Stimulated activated naive B cell treated with anti-CD40 and anti-IgM and Interleukin-4, amounts not matched to agents 10 μg/mL and 1 μg/mL and 100 μg/mL, for 72 hours (primary cell): ENCODE measurements at places on chromosomes 16 and 17.

DNA sequence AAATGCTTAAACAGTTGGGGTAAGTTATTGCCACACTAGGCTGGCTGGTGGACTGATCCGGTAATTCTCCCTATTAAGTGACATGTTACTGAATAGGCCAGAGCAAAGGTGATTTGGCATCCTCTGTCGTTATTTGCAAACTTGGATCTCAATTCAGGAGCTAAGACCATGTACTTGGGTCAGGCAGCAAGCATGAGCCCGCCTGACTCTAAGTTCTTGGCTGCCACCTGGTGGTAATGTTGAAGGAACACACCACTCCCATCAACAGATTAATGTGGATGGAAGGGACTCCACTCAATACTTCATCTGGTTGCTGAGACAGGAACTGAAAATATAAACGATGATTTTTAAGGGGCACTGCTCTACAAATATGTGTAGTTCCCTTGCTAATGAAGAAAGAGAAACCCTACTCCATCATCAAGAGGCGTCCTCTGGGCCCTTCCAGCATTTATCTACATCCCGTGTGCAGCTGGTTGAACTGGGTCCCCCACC is 70.8 kb downstream of the EMP2 start:
- DNase-seq = peak; percentile 71

GRCh38 chr16:56477096-56477878 is 25.9 kb downstream of the OGFOD1 start:
- DNase-seq = no peak

GRCh38 chr17:9409878-9410277 is 165.7 kb downstream of the STX8 start:
- no peak for DNase-seq

DNA sequence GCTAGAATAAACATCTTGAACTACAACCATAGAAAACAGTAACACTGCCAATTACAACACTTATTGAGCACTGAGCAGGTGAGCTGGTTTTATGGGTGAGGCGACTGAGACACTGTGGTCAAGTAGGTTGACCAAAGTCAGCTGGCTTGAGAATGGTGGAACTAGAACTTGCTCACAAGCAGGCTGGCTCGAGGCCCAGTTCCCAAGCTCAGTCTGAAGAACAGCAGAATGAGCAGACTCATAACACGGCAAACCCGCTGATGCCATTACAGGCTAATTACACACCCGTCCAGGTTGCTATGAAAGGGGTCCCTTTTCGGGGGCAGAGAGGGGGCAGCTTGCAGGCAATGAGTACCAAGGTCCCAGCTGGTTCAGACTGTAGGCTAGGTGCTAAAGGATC is 6.5 kb downstream of the ZZEF1 start:
- no peak for DNase-seq

DNA sequence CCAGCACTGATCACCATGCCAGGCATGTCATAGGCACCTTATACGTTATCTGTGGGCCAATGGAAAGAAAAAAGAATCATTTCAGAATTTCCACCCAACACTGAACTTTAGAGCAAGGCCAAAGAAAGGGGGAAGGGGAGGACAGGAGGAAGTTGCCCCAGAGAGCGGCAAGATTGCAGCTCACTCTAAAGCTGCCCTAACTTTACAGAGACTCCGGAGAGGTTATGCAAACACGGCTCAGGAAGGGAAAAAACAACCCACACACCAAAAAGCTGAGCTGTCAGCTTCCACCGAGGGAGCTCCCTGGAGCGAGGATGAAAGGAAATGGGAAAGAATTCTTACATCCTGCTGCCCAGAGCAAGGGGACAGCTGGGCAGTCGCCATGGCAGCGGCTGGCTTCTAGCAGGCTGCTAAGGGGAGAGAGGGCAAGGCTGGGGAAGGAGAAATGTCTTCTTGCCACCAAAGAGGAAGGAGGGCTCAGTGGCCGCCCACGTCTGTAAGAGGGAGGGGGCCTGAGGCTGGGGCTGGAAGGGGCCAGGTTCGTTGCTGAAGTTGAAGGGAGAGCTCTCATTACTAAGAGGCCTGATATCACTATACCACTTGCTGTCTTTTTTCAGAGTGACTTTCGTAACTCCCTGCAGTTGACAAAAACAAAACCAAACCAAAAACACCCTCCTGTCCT is 18.2 kb downstream of the COTL1 start:
- DNase-seq = peak; percentile 84

GRCh38 chr17:47644324-47644723 is 5.4 kb upstream of the KPNB1 start:
- DNase-seq = no peak

- DNase-seq = no peak
Observed at GRCh38 chr16:2790631-2791030, 3.3 kb upstream of the PRSS33 start.

DNA sequence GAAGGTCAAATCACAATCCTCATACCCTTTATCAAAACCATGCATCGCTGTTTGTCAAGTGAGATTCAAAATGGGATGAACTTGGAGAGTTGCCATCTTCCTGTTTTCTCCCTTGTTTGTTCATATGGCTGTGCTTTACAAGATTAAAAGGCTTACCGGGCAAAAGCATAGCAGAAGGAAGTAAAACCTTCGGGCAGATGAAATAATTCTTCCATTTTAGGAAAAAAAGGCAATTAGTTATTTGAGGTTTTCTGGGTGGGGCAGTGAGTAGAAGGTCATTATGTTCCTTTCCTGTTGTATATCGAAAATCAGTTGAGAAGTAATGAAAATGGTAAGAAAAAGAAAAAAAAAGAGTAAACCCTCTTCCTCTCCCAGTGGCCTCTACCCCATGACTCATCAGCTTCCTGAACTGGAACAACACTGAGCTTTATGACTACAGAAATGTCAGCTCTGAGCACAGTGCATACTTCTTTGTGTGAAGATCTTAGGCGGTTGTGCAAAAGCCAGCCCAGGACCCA is 369.2 kb downstream of the CDH13 start:
- DNase-seq = no peak

- no peak for DNase-seq
Observed at GRCh38 chr17:28381141-28381825, 9.8 kb downstream of the SARM1 start.

DNA sequence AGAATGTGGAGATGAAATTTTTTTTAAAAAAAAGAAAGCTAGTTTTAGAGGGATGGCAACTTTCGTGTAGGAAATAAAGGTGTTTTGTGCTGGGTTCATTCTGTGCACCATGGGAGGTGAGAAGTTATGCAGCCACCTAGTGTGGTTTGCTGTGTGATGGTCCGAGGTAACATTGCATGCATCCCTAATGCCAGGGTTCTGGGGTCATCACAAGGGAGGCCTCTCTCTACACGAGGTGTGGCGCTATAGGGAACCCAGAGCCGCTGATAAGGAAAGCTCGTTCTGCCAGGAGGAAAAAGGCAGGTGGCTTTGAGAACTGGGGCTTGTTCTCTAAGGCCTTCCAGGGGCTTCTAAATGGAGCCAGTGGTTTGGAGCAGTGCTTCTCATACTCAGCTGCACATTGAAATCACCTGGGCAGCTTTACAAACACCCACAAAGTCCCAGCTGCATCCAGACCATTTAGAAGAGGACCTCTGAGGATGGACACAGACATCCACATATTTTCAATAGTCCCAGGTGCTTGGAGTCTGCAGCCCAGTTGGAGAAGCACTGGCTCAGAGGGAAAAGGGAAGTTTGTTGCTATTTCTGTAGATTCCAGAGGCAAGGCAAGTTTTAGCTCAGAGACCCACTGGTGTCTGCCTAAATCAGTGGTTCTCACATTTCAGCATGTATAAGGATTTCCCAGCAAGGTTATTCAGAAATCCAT is 43.5 kb downstream of the VPS35L start:
- no peak for DNase-seq

DNA sequence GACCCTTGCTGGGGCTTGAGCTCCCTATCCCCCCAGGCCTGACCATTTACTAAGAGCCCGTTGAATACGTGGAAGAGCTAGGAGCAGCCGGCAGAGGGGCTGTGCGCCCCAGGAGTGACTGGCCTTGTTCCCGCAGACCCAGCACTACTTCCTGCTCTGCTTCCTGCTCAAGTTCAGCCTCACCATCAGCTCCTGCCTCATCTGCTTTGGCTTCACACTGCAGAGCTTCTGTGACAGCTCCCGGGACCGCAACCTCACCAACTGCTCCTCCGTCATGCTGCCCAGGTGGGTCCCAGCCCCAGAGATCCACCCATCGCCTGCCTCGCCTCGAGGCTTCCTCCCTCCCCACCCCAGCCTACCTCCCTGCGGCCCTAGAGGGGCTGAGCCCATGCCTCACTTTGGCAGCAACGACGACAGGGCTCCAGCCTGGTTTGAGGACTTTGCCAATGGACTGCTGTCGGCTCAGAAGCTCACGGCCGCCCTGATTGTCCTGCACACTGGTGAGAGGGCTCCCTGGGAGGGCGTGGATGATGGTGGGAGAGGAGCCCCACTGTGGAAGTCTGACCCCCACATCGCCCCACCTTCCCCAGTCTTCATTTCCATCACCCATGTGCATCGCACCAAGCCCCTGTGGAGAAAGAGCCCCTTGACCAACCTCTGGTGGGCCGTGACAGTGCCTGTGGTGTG is 17.2 kb downstream of the CASKIN2 start:
- DNase-seq = no peak

DNA sequence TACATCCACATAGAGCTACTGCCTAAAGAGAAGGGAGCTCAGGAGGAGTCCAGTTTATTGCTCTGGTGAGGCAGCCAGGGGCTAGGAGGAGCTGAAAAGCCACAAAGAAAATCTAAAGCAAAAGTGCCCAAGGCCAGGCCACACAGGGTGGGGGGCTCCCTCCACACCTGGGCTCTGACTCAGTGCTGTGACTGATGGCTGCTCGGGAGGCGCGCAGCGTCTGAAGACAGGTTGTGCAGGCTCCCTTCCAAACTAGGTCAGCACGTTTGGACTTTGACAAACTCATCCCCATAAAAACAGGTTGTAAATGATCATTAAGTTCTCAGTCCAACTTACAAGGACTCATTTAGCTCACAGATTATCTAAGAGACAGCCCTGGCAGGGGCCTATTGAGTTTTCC is 22.2 kb upstream of the LCMT1 start:
- DNase-seq = no peak

- DNase-seq = no peak
Observed at GRCh38 chr16:2489581-2489980, 14.7 kb downstream of the TBC1D24 start.

DNA sequence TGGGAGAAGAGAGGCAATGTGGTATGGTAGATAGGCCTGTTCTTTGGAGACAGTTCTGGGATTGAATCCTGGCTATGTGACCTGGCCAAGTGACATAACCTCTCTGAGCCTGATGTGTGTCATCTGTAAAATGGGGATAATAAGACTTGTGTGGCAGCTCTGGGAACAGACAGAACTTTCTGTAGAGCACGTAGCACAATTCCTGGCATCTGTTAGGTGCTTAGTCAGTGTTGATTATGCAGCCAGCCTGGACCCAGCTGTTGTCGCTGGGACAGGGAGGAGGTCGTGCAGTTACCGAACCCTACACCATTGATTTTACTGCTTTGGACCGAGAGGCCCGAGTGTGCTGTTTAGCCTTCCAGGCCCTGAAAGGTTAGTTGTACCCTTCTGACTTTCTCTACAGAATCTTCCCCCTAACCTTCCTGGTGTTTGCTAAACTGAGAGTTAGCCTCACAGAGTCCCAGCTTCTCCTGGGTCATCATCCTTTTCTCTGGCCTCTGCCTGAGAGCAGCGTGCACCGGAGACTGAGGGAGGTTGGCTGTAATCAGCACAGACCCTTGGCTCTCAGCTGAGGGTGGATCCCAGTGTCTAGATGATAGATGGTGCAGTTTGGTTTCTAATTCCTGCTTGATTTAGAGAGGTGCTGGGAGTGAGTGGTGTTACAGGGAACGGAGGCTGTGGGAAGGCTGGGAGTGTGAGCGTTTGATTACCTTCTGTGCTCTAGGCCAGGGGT is 31.9 kb downstream of the MSI2 start:
- no peak for DNase-seq

DNA sequence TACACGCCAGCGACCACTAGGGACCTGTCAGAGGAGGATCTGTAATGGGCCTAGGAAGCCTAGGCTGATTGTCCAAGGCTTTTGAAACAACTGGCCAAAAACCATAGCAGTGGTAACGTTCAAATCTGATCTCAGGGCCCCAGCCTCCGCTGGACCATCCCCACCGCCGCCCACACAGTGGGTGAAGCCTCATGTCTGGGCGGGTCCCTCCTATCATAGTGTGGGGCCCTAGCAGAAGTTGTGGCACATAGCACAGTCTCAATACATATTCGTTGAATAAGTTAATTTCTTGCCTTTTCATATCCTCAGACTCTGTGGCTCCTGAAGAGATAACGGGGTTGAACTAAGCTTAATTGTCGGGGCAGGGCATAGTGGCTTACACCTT is 818 bp downstream of the DPH1 start:
- no peak for DNase-seq

DNA sequence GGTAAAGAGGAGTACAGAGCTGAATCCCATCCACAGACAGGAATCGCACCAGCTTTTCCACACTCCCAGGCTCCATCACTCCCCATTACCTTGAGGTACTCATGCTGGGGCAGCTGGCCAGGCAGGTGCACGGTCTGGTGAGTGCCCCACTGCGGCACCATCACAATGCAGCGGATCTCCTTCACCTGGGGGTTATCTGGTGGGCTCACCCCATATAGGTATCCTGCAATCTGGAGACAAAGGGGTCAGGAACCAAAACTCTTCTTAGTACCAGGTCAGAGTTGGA is 1.8 kb upstream of the RILP start:
- no peak for DNase-seq

DNA sequence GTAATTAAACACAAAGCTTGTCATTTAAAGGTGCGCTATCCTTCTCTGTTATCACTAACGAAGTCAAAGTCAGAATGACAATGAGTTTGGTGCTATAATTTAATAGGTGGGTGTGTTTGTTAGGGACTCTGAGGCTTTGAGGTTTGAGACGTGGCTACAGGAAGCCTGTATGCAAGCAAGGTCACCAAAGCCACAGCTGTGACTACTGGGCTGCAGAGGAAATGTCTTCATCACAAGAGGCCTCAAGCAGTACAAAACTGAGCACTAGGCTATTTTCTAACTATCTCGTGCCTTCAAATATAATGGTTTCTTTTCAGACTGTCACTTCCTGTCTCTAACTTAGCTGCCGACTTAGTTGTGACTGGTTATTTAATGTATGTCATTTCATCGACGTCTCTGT is 141.2 kb downstream of the AATF start:
- no peak for DNase-seq

DNA sequence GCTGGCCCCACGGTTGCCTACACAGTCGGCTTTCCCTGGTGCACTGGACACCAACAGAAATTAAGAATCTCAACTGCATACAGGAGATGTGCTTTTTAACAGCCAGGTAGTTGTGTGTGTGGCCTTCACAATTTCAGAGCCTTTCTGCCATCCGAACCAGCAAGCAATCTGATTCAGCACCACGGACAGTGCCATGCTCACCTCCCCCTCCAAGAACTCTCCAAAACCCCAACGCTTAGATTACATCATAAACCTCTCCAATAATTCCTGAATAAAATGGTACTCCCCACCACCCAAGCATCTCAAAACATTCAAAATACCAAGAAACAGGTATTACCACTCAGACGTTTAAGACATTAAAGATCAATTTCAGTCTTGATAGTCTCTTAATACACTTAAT is 31.8 kb downstream of the USP7 start:
- no peak for DNase-seq

GRCh38 chr16:69444873-69445517 is 20.6 kb downstream of the CYB5B start:
- no peak for DNase-seq
